ENCODE measurements at places on chromosomes 6 and 20.

- DNase-seq: no peak
Observed at GRCh38 chr20:21265261-21266190, 37.6 kb upstream of the XRN2 start.

DNA sequence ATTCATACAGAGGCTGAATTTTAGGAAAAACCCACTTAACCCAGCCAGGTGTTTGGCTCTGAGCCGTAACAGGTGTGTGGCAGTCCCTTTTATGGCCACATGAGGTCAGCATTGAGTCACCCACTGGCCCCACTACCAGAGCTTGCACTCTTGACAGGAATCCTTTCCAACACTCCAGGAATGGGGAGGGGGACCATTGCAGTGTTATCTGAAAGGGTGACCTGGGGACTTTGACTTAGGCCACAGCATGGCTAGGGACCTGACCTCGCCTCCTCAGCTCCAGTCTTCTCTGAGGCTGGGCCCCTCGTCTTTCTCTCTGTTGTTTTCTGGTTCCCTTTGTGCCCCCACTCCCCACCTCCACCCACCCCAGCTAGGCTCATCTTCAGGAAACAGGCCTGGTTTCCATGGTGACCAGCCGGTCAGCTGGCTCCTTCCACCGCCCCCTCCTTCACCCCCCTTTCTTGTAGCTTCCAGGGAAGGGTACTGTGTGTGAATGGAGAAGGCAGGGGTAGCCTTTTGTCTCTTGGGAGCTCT, 2.1 kb upstream of the TMEM151B start:
- peak; percentile 69 for DNase-seq

- DNase-seq: no peak
Observed at GRCh38 chr20:40196846-40197436, 492.1 kb downstream of the MAFB start.

- DNase-seq: no peak
Observed at GRCh38 chr6:147974376-147974775, 368.3 kb upstream of the SASH1 start.

DNA sequence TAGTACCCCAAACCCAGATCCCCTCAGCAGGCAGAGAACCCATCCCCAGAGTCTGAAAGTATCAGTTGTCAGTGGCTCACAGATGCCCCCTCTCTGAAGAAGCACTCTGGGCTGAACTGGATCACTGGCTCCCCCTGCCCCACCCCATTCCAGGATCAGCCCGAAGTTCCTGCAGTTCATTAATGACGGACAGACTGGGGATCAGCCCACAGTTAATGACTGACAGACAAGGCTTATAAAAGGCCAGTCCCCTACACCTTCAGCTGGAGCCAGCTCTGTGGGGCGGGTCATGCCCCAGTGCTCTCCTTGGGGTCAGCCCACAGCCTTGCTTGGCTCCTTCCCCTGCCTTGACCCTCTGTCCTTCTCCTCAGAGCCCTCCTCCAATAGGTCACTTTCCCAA, 21.7 kb downstream of the KIAA1755 start:
- no peak for DNase-seq

- DNase-seq: no peak
Observed at GRCh38 chr6:129440691-129441090, 269.3 kb downstream of the ARHGAP18 start.

- DNase-seq: peak; percentile 13
Observed at GRCh38 chr20:34713194-34713943, 9.2 kb downstream of the TP53INP2 start.

- no peak for DNase-seq
Observed at GRCh38 chr6:4592026-4592425, 184.2 kb upstream of the CDYL start.

- no peak for DNase-seq
Observed at GRCh38 chr6:56539527-56540105, 103.1 kb downstream of the DST start.

DNA sequence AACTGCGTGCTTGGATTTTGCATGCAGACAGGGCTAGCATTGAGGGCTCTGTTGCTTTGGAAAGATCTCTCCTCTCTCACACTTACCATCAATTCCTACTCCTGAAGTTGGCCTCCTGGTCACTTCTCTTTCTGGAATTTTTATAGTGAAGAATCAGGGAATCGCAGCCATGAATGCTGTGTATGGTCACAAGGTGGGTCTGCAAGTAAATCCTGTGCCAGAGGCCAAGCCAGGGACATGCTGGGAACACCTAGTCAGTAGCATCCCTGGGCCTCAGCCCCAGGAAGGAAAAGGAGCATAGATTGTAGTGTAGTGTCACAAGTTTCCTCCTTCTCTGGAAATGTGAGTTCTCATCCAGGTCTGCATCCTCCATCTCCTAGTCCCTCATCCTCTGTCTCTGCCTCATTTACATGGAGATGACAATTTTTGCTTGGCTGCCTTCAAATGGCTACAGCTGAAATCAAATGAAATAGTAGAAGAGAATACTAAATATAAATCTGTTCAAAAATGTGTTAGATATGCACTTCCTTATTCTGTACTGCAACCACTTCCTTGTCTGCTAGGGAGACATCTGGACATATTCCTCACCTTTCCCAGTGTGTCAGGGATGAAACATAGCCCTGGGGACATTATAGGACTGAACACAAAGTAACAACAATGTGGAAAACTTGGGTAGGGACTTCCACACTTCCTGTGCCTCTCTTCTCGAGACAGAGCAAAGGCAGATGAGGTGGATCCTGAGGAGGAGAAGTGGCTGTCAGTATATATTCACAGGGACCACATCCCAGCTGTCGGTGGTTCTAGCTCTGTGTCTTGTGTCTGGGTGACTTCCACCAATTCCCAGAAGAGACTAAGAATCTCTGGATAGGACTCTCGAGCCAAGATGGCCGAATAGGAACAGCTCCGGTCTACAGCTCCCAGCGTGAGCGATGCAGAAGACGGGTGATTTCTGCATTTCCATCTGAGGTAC, 17.0 kb downstream of the CST9 start:
- no peak for DNase-seq

GRCh38 chr6:81049425-81050042, 702.9 kb downstream of the TENT5A start:
- DNase-seq: no peak

DNA sequence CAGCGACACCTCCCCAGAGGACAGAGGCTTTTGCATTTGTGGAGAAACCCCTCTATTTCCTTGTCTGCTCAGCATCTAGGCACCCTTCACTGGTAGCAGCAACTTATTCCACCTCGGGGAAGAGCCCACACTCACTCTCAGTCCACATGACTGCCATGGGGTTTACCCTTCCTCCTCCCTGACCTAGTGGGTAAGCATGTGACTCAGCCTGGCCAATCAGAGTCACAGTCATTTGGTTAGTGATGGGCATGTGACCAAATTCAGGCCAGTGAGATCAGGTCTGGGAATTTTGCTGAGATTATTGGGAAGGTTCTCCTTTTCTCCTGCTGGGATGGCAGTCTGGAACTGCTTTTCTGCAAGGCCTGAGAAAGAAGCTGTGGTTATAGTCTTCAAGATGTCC, 145.7 kb upstream of the PHACTR3 start:
- no peak for DNase-seq

- no peak for DNase-seq
Observed at GRCh38 chr6:158050955-158051354, 69.3 kb downstream of the SYNJ2 start.

Measured in activated naive CD4-positive, alpha-beta T cell treated with anti-CD3 and anti-CD28 coated beads, Interleukin-2, amount 50 U/mL, for 72 hours (primary cell).